Activated T-helper 1 cell treated with Interleukin-2 at 50 U/mL for 16 hours (primary cell): ENCODE measurements at places on chromosomes 6 and 20.

GRCh38 chr6:100488244-100488643 is 23.5 kb upstream of the SIM1 start:
- no peak for DNase-seq

- no peak for DNase-seq
Observed at GRCh38 chr6:145895802-145896201, 68.4 kb downstream of the SHPRH start.

DNA sequence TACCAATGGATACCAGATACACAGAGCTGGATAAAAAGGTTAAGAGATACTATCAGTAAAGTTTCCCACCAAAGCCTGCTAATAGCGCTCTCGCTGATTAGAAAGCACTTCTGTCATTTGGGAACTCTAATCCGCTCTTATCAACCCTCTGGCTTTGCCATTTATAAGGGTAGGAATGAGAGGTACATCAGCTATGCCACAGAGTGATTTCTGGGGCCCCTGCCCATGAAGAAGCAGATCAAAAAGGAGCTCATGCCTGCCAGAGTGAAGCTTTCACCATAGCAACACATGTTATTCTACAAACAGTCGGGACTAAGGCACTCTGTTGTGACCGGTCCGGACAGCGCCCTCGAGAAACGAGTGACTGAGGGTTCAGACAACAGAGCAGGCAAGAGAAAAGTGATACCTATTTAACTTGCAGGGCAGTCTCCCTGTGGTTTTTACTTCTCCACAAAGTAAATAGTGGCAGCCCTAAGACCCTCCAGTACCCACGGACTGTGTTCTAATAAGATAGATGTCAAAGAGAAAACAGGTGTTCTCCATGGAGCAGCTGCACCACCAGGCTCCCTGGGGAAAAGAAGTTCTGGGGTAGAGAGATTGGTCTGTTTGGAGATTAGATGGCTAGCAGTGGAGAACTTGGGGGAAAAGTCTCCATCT is 5.6 kb downstream of the TRAM2 start:
- DNase-seq = no peak

GRCh38 chr6:48835421-48835958 is 627.6 kb downstream of the MMUT start:
- DNase-seq = no peak

DNA sequence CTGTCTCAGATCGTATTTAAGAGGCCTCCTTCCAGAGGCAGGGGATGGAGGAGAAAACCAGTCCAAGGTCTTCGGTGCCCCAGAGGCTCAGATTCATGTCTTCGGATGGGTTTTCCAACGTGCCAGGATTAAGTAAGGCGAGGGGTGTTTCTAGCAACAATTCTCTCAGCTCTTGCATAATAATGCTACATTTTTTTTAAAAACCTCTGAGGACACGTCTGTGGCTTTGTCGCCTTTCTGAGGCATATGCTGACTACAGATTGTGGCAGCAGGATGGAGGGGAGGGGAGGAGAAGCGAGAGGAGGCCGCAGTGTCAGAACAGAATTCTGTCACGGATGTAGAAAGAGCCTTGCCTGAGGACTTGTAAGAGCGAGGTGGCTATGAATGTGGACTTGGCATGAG is 17.7 kb upstream of the CCDC167 start:
- DNase-seq = peak; percentile 62

- DNase-seq = no peak
Observed at GRCh38 chr20:35539756-35540212, 2.1 kb upstream of the ERGIC3 start.

- no peak for DNase-seq
Observed at GRCh38 chr20:63295422-63295821, 2.4 kb downstream of the COL20A1 start.

DNA sequence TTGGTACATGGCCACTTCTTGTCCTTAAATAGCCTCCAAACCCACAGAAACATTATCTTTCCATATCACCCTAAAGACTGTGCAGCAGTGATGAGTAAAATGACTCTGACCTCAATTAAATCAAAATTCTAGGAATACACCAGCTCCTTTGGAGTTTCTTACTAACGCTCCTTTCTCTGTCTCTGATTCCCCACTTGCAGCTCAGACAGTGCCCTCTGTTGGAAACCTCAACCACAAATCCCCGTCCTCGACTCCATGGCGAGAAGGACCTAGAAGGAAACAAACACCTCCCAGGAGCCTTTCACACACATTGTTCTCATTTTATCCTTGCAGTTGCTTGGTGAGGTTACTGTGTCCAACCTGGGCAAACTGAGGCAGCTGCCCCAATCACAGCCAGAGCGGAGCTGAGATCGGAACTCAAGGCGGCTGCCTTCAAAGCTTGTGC is 17.7 kb upstream of the PARD6B start:
- no peak for DNase-seq

DNA sequence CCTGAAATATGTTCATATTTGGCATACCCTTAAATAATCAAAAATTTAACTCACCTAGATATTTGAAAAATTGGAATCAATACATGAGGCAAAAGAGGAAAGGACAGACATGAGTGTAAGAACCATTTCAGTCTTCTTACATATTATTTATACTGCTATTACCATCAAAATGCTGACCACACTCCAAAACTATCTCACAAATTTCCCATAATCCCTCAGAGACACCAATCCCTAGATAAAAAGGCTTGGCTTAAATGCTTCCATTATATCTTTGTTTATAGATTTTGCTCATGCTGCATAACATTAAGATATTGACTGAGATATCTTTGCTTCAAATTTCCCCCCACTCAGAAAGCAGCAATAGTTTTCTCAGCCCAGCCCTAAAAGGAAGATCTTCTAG is 11.7 kb upstream of the NT5DC1 start:
- DNase-seq = no peak

DNA sequence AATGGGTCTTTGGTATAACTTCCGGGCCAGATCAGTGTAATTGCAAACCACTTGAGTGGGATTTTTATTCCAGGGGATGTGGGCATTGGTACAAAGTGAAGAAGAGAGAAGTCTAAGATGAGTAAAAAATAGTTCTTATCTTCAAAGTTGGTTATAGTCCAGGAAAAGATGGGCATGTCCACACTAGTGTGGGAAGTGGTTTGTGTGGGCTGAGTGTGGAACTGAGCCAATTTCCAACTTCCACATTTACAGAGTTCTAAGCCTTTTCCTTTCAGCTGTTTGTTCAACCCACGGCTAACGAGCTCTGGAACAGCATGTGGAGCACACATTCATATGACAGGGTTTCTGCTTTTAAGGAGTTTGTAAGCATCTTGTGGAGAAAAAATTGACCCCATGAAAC is 72.3 kb upstream of the IFNGR1 start:
- no peak for DNase-seq

DNA sequence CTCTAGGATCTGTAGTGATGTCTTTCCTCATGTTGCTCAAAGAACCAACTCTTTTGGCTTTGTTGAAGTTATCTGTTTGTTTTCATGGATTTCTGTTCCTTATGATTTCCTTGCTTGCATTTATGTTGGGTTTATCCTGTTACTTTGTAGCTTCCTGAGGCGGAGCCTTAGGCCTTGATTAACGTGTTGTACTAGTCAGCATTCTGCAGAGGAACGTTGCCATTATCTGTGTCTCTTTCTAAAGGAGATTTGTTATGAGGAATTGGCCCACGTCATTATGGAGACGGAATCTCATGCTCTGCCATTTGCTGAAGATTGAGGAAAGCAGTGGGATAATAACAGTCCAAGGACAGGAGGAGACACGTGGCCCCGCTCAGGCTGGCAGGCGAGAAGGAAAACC is 29.9 kb downstream of the UCKL1 start:
- DNase-seq = no peak

- DNase-seq = no peak
Observed at GRCh38 chr6:134675110-134676054, 274.5 kb downstream of the ALDH8A1 start.

DNA sequence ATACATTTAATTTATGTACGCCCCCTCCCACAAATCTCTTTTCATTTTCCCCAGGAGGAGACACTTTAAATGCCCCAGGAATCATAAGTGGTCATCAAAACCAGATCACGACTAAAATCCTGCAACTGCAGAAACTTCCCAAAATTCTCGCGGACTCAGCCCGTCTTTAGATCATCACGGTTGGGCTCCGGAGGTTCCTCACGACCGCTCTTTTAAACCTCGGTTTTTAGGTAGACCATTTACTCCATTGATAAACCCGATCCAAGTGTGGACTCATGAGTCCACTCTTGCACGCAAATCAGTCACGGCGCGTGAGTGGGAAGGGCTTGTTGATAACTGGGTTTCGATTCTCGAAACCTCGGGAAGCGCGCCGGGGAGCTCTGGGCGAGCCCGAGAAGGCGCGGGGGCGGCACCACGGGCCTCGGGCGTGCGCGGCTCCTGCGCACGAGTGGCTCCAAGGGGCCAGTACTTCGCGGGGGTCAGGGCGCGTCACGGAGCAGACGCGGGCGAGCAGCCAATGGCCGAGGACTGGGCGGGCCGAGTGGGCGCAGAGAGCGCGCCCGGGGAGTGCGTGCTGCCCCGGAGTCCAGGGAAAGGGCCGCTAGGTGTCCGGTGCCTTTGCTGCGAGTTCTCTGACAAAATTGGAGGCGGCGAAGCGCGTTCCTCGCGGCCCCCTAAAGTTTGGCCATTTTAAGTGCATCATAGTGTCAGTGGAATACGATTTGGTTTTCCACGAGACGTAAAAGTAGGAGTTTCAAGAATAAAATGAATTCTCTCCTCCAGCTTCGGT is 635 bp upstream of the TENT5A start:
- DNase-seq = peak; percentile 50

GRCh38 chr6:72424476-72424875 is 197.4 kb upstream of the KCNQ5 start:
- no peak for DNase-seq

DNA sequence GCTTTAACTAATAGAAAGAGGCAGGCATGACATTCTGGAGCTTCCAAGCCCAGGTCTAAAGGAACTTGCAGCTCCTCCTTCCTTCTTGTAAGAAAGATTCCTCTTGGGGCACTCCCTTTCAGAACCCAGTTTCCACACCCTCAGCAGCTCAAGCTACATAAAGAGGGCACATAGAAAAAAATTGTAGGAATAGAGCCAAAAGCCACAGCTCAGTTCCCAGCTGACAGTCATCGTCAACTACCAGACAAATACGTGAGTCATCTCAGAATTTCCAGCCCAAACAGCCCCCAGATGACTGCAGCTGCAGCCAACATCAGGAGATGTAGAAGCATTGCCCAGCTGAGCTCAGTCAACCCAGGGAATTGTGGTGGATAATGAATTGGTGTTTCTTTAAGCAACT is 349.8 kb upstream of the ARID1B start:
- DNase-seq = no peak

DNA sequence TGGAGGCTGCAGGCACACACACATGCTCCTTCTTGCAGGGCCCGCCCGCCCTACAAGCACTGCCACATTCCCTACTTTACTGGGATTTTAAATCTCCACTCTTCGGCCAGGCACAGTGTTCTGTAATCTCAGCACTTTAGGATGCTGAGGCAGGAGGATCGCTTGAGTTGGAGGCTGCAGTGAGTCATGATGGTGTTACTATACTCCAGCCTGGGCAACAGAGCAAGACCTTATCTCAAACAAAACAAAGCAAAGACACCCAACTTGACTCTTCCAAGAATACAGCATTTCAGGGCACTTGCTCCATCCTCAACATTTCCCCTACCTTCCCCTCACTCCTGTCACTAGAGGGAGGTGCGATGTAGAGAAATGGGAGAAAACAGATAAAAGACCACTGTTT is 194.0 kb downstream of the MYLK4 start:
- no peak for DNase-seq

DNA sequence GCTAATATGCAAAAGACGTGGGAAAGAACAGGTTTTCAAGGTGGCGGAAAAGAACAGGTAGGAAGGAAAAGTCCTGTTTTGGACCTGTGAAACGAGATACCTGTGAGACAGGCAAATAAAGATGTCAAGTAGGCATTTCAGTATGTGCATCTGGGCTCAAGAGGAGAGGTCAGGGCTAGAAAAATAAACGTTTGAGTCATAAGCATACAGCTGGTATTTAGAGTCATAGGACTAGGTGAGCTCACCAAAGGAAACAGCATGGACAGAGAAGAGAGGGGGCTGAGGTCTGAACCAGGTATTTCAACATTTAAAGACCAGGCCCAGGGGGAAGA is 14.9 kb downstream of the MTFR2 start:
- no peak for DNase-seq

DNA sequence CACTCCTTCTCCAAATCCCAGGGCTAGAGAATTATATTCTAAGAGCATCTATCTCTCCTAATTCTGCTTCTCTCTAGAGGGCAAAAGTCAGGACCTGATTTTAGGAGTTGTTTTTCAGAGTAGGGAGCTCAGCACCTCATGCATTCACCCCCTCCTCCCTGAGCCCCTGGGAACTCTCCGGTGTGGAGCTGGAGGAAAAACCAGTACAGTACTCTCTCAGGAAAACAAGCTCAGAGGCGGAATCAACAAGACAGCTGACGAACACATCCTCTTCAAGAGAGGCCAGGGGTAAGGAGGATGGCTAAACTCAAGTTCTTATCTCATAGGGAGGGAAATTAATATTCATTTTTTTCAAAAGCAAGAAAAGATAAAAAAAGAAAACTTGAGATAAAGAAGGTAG is 120.1 kb upstream of the CDYL start:
- DNase-seq = no peak

DNA sequence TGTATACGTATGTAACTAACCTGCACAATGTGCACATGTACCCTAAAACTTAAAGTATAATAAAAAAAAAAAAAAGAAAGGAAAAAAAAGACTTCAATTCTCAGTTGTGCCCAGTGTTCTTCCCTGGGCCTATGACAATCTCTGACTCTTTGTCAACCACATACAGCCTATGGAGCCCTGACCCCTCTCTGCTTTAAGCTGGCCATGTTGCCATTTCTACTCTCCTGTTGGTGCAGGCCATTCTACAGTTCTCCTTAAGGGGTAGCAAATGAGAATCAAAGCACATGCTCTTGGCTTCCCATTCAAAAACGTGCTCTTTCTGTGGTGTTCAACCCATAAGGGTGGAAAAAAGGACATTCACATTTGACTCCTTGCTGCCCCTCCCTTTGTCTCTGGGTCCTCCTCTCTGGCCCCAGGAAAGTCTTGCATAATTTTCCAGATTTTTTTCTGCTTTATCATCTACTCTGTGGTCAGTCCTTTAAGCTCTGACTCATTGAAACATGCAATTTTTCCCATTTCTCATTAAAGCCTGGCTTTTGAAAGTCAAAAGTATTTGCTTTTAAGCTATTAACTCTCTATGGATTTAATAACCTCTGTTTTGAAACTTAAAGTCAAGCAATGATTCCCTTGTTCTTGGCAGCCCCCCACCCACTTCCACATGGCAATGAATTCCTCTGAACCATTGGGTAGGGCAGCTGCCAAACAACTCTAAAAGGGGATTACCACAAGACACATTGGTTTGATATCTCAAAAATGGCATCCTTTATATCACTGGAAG is 208.6 kb upstream of the MCHR2 start:
- DNase-seq = no peak

GRCh38 chr6:2986722-2987221 is 12.9 kb upstream of the NQO2 start:
- no peak for DNase-seq

- peak; percentile 65 for DNase-seq
Observed at GRCh38 chr6:26286168-26286877, 78.7 kb upstream of the BTN3A2 start.
